Left cardiac atrium (tissue), 4 donors: ENCODE measurements at places on chromosomes 5 and 9. TPM values are rescaled to one million over a fixed set of nuclear protein-coding genes. Genes with fewer than 3 reads are reported as not detected.

DNA sequence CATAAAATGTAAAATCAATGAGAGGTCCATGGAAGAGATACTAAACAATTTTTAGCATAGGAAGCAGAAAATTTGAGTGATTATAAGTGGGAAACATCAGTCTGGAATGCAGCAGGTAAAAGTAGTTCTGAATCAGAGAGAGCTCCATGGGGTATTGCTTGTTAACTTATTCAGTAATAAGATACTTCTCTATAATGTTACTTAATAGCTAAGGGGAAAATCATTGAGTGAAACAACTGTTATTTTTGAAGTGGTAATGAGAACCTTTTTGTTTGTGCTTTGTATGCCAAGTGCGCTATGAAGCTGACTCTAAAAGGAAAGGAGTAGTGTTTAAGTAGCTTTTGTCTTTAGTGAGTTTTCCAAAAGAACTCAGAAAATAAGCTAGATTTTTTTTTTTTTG is 95.2 kb downstream of the ERBIN start:
- no peak for DNase-seq

DNA sequence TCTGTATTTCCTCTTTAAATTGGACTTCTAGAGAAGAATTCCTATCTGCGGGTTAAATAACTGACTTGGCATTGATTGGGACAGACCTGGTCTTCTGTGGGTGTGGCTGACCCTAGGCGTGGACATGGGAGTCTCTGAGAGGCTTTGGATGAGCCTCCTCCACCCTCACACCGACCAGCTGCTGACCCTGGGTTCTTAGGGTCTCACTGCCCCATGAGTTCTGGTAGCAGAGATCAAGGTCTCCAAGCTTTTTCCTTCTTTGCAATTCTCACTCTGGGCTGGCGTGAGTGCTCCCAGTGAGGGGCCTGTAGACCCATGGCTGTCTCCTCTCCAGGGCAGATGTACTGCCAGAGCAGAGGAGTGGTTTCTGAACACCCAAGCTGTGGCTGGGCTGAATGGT is 41.6 kb upstream of the PITX1 start:
- no peak for DNase-seq

DNA sequence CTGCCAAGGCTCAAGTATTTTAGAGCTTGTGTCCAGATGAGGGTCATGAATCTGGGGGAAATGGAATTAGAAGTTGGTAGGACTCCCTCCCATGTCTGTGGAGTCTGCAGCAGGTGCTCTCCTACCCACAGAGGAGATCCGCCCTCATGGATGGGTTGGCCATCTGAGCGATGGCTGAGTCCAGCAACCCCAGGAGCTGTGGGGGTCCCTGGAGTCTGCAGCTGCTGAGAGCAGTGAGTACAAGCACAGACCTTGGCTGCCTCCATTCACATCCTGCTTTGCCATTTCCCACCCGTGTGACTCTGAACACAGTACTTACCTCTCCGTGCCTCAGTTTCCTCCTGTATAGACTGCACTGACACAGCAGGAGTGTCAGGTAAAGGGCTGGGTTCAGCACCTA is 25.8 kb upstream of the SYNPO start:
- no peak for DNase-seq

NDUFAF2 gene
- total RNA-seq, result 34.5 TPM

ACSL6 gene
- total RNA-seq, result 4.4 TPM

IFNA13 gene
- total RNA-seq, result not detected
